ENCODE measurements at places on chromosomes 4 and X.
A peak's percentile ranks its signal among the peaks of the same experiment; 100 is the strongest.

- DNase-seq, result no peak
These were observed at the start of gene MXD4 for GRCh38 chr4:2261853-2262144. Gene MXD4 (minus strand): TSS chr4:2262109. CDS start chr4:2261980, 129 bp downstream.

DNA sequence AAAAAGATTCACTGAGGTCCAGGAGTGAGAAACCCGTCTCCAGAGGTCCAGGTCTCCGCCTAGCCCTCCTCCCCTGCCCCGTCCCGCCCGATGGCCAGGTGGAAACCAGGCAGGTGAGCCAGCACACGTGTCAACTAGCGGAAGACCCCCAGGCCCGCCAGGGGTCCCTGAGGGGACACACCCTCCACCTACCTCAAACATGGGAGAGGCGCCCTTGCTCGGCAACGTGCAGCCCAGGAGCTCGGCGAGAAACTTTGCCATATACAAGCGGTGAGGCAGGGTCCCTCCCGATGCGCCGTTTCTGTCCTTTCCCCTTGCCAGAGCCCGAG lies 330.0 kb downstream of the HNRNPD start:
- no peak for DNase-seq

DNA sequence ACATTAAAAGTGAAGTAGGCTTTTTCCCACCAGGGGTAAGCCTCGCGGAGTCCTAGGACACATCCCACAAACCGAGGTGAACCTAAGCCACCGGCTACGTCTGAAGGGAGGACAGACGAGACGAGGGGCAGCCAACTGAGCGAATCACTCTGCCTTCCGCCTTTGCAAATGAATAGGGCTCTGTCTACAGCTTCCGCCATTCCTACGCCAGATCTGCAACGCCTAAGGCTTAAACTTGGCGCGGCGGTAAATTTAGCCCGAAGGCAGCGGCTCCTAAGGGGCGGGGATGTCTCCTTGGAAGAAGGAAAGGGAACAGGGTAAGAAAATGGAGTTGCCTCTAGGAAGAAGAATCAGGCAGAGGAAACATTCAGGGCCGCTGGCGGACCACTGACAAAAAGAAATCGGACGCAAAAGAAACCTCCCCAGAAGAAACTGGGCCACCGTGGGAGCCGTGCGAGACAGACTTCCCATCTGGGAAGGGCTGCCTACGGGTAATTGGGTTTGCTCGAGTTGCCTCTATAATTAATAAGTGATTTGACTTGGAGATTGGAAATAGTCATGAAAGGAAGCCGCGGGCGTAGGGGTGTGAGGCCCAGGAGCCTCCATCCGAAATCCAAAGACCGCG lies 90.5 kb downstream of the BCOR start:
- no peak for DNase-seq

GRCh38 chr4:18695733-18696527 lies 674.4 kb upstream of the LCORL start:
- no peak for DNase-seq

DNA sequence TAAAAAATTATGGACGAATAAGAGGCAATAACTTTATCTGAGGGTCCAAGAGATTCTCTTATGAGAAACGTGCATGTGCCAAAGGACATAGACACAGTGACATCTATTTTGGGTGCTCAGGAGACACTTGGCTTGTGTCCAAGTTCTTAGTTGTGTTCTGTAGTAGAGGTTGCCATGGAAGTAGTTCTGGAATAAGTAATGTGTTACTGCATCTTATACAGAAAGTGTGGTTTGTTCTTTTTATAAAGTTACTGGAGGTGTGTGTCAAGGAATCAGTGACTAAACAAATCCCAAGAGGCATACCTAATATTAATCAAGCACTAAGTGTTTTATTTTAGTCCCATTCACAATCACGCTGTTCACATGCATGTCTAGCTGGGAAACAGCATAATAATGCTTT lies 305.7 kb downstream of the ARHGAP24 start:
- no peak for DNase-seq

- no peak for DNase-seq
These were observed 219.0 kb upstream of the GATB start for GRCh38 chr4:151979819-151980218.

DNA sequence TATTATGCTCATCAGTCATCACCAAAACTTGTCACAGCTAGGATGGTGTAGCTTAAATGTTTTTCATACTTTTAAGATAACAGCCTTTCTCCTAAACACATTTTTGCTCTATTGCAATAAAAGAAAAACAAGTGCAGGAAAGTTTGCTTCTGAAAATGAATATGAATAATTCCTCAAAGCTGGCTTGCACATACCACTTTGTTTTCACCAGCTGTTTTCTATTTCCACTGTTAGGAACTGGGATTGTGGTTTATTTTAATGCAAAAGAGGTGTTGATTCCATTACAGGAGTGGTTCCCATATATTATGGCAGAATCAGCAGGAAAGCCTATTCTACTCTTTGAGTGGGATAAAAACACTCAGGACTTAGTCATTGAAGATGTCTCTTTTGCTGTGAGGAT lies 145.9 kb downstream of the PPA2 start:
- no peak for DNase-seq

DNA sequence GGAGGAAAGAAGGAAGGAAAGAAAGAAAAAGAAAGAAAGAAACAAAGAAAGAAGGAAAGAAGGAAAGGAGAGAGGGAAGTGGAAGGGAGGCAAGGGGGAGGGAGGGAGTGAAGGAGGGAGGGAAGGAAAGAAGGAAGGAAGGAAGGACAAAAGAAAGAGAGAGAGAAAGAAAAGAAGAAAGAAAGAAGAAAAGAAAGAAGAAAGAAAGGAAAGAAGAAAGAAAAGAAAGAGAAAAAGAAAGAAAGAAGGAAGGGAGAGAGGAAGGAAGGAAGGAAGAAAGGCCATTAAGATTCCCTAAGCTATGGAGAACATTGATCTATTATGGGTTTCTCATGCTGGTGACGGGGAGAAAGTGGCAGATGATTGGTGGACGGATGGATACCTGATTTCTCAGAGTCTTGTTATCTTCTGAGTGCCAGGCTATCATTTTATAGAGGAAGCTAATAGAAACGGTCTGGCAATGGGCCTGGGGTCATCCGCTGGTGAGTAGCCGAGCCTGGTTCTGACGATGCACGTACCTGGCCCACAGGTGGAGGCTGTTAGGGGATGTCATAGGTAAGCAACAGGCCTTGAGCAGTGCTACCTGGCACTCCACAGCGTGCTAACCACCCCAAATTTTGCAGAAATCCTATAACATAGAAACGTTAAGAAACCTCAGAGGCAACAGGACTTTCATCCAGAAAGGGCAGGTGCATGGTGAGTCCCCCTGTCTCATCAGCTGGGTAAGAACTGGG lies 142.9 kb downstream of the SHOX start:
- no peak for DNase-seq

GRCh38 chrX:153387987-153388721 lies 13.0 kb downstream of the PNMA6E start:
- DNase-seq, result no peak

- DNase-seq, result no peak
These were observed 8.3 kb downstream of the MPP1 start for GRCh38 chrX:154797006-154797405.

DNA sequence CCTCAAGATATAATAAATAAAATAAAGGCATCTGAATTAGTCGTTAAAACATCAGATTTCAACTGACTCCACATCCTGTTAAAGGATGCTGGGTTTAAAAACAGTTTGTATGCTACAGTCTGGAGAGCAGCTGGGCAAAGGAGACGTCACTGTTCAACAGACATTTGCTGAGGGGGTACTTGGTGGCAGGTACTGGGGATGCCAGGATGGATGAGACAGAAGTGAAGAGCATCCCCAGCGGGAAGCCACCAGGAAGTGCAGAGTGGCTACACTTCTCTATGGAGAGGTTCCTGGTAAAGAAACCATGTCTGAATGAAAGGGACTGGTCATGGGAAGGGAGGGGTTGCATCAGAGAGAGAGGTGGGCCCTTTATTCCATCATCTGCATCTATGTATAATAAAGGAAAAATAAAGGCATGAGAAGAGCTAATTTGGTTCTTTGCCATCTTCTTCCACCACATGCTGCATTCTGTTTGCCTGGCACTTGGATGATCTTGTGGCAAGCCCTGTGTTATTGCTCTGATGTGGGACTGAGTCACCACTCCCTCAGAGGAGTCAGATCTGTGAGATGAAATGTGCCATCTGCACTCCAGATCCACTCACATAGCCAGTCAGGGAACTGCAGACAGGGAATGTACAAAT lies 145.0 kb downstream of the SOWAHB start:
- peak; percentile 77 for DNase-seq

- DNase-seq, result no peak
These were observed 354.3 kb upstream of the GATB start for GRCh38 chr4:152115118-152115517.

DNA sequence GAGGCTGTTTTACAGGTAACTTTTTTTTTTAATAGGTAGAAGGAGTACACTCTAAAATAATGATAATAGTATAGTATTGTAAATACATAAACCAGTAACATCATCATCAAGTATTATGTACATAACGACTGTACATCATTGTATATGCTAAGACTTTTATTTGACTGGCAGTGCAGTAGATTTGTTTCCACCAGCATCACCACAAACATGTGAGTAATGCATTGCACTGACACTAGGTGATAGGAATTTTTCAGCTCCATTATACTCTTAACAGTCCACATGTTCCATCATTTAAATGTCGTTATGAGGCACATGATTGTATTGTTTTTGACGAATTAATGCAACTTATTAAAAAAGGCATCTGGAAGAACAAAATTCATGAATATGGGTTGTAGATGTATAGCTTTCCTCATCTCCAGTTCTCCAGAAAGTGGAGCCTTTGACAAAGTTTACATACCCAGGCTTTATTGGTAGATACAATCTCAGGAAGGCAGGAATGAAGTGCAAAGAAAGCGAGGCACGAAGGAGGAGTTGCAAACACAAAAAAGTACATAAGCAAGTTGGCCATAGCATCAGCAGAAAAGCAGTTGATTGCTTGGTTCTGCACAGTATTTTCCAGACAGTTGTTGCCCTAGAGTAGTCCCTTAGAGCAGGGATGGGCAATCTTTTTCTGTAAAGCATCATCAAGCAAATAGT lies 336.9 kb upstream of the NR3C2 start:
- no peak for DNase-seq

GRCh38 chr4:37687681-37688080 lies 1.5 kb upstream of the RELL1 start:
- DNase-seq, result peak; percentile 86

GRCh38 chr4:172073590-172073989 lies 260.4 kb downstream of the GALNTL6 start:
- DNase-seq, result no peak

GRCh38 chr4:146211440-146211839 lies 2.9 kb upstream of the REELD1 start:
- DNase-seq, result no peak

- DNase-seq, result peak; percentile 72
These were observed at the start of gene BEX3 for GRCh38 chrX:103376118-103376978. Gene BEX3 (plus strand): TSS chrX:103376538. CDS start chrX:103377522, 984 bp downstream.

- no peak for DNase-seq
These were observed 4.3 kb downstream of the PNCK start for GRCh38 chrX:153669174-153669890.

GRCh38 chrX:38891641-38892413 lies 90.6 kb downstream of the MID1IP1 start:
- no peak for DNase-seq

DNA sequence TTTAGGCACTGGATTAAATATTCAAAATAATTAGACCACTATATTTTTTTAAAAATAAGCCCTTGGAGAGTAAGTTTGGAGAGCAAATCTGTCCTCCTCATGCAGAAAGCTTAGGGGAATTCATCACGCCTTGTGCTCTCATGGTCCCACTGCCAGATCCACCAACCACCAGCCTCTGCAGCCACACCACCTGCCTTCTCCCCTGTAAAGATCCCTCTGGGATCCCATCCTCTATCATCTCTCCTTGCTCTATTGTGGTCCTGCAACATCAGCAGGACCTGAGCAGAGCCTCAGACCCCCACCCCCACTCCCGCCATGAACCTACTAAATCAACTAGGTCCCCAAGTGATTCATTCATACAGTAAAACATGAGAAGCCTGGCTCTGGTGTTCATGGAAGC lies 482.6 kb upstream of the GALNT7 start:
- DNase-seq, result no peak

- DNase-seq, result no peak
These were observed 34.4 kb downstream of the TNIP3 start for GRCh38 chr4:121129606-121130325.

DNA sequence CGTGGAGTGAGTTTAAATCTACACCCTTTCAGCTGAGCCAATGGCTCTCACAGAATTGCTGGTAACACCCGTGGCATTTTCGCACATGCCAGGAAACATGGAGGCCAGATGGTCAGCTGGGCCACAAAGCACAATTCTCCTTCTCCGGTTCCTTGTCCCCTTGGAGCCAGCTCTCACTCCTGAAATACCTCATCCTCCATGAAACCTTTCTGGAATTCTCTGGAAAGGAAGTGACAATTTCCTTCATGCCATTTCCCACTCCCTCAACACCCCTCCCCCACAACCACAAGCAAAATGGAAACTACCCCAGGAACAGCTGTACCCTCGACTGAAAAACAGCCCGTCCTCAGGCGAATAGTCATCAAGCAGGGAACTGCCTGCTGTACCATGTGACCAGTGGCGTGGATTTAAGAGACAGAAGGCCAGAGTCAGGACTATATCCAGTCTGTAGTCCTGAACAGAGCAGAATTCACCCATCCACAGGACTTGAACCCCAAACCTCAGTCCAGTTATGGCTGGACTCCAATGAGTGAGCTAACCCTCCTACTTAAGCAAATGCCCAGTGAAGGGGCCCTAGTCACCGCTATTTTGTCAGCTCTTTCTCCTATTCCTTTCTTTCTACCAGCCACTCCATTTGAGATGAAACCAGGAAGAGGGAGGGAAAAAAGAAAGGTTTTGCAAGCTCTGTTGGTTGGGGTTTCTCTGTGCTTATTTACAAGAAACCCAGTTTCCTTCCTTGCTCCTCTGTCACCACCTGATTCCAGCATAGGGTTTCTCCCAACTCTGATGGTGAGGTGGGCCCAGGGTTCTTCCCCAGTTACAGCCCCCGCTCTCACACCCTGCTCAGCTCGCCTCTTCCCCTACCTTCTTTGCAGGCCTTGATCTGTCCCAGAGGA lies 24.5 kb downstream of the ELF4 start:
- DNase-seq, result no peak

- no peak for DNase-seq
These were observed 611.2 kb downstream of the RPA4 start for GRCh38 chrX:97494756-97495372.

DNA sequence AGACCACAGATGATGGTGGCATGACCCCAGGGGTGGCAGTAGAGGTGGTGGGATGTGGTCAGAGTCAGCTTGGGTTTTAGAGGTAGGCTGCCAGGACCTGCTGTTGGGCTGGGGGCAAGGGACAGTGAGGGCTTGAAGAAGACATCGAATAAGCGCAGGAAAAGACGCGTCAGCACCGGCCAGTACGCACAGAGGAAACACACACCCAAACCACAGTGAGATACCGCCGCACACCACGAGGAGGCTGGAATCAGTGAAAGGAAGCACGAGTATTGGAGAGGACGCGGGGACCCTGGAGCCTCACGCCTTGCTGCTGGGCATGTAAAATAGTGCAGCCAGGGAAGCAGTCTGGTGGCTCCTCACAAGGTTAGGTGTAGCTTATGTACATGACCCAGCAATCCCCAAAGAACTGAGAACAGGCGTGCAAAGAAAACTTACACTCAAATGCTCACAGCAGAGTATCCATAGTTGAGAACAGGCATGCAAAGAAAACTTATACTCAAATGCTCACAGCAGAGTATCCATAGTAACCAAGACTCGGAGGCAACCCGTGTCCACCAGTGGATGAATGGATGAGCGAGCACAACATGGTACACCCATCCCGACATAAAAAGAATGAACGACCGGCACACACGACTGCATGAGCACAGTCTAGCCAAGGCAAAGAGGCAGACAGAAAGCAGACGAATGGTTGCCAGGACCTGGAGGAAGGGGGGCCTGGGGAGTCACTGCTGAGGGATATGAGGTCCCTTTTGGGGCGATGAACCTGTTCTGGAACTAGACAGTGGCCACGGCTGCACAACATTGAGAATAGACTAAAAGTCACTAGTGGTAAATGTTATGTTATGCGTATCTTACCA lies 13.3 kb downstream of the PDZD4 start:
- no peak for DNase-seq

Measured in cerebellar cortex (tissue), 1 donor.